GDM1 (cell line): ENCODE measurements at places on chromosomes 6 and 20.

DNA sequence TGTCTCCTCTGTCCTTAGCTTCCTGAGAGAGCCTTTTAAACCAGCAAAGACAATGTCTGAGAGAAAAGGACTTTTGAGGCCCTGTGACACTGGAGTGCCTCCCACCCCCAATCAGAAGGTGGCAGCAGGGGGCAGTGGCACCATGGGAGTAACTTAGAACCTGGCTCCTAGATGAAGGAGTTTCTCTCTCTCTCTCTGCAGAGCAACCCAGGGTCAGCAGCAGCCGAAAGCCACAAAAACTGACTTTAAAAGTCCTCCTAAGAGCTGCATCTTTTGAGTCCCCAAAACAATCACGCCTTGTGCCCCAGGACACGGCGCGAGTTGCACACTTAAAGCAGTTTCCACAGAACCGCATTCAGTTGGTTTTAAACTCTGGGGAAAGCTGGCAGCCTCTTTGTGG is 5.3 kb upstream of the TCP11 start:
- peak; percentile 35 for DNase-seq

DNA sequence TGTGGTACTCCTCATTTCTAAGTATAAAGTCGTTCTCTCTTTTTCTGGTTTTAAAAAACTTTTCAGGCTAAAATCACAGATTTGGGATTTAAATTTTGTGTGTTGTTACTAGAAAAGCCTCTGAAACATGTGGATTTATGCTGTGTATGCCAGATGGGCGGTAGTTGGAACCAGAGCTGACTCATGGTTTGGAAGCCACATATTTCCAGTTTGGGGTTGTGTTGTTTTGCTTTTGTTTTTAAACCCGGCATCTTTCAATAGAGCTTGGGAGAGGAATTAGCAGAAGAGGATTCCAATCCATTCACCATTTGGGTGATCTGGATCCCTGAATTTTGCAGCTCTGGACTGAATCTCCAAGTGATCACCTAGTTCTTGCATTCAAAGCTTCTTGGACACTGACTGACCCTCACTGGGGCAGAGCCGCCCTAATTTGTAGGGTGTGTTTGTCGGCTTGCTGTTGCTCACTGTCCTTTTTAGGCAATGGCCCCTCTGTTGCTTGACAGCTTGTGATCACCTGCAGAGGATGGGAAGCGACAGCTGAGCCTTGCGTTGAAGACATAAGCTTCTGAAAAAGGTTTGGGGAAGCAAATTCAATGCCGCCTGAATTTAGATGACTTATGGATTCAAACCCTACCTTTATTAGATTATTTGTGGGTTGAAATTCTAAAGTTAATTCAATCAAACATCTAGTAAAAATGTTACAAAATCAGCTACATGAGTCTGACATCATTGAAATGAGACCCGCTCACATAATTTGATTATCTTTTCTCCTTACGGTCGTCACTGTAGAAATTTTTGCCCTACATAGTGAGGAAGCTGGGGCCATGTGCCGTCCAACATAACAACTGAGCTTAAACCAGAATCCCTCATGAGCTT is 79.9 kb upstream of the CD83 start:
- DNase-seq: no peak

- DNase-seq: no peak
These were observed at the start of gene OR12D2 for GRCh38 chr6:29395331-29395730. Gene OR12D2, plus strand, starts transcription at chr6:29395631. Its CDS starts 1,069 bp downstream, at chr6:29396700.

DNA sequence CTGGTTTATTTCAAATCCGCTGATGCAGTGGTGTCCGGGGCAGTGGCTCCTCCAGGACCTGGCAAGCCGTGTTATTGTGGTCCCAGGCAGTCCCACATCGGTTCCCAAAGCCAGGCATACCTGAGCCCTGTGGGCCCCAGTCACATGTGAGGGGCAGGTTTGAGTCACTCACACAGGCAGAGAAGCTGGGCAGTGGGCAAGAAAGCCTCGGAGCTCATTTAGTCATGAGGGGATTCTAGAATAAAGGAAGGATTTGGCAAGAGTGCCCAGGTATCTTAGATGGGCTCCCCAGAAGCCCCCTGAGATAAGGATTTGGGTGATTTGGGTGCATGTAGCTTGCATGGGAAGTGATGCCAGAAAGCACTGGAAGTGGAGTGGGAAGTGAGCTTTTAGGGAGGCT is 37.3 kb downstream of the SYNDIG1 start:
- DNase-seq: no peak

- DNase-seq: no peak
These were observed 291.6 kb upstream of the ECI2 start for GRCh38 chr6:4426968-4427367.

- no peak for DNase-seq
These were observed 21.7 kb downstream of the MAP1LC3A start for GRCh38 chr20:34579979-34580940.

DNA sequence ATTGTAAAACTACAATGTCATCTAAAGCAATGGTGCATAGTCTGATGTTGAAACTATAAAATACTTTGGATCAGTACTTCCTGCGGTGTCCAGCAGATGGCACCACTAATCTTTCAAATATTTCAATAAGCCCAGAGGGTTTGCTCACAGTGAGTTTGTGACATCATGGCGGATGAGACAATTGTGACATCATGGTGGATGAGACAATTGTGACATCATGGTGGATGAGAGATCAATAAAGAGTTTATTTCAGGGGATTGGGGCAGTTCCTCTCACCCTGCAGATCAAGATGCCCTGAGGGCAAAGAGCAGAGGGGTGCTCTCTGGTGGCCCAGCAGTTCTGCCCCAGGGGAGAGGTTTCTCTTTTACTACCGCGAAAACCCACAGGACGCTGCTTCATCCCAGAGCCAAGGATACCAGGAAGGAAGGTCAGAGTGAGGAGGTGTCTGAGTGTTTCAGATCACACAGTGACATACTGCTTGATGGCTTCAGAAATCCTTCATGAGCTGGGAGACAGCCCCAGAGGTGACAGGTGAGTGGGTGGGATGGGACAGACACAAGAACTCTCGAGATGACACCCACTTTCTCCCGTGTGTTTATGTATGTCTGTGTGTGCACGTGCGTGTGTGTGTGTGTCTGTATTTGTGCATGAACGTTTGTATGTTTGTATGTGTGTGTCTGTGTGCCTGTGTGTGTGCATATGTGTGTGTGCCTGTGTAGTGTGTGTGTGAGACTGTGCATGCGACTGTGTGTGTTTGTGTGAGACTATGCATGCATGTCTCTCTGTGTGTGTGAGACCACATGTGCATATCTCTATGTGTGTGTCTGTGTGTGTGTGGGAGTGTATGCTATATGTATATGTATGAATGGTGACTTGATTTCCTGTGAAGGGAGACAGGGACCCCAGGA is 7.3 kb upstream of the ULBP2 start:
- DNase-seq: peak; percentile 26

DNA sequence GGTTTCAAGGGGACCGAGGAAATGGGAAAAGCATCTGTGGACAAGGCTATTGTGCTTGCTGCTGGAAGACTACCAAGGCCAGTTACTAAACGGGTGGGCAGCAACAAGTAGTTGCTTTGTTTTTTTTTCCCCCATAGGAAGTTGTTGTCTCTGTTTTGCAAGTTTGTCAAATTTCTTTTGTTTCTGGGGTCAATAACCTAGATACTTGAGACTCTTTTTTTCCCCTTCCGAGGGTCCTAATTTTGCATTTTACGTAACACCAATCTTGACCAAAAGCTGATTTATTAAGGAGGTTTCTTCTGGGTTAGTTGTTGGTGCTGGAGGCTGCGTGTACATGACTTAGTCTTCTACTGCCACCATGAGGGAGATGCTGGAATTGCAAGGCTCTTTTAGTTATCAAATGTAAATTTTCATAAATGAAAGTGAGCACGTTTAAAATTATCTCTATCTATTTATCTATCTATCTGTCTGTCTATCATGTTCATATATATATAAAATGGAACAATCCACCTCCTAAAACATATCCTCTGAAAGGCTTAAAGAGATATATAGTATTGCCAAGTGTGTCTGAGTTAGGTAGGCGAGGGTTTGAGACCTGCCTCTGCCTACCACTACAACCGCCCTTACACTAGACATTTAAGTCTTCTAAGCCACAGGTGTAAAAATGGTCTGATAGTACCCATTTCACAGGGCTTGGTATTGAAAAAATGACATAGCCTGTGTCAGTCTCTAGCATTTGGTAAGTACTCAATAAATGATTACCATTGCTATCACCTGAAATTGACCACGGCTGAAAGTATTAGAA is 60.2 kb downstream of the GCLC start:
- peak; percentile 37 for DNase-seq

GRCh38 chr20:48923149-48923718 is 1.7 kb downstream of the ARFGEF2 start:
- no peak for DNase-seq

- DNase-seq: no peak
These were observed 63.2 kb downstream of the UBR2 start for GRCh38 chr6:42627044-42627443.

DNA sequence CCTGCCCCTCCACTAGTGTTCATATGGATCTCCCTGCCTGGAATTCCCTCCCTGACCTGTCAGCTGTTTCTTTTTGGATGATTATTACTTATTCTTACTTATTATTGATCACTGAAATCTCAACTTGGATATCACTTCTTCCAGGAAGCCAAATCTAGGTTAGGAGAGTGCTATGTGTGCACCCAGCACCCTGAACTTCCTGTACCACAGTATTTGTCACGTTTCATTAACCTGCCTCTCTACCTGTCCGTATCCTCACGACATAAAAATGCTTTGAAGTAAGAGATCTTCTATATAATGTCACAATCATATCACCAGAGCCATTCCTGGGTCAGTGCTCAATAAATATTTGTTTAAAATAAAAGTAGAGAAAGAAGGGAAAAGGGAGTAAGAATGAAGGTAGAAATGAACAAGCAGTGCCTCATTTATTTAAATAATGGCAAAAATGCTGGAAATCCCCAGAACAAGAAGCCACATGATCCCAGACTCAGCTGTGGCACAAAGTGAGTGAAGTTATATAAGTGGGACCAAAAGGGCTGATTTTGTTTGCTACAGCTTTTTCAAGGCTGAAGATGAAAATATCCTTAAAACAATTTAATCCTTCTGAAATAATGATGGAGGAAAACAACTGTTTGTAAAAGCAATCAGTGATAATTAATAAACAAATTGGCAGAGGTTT is 88.0 kb upstream of the MANEA start:
- DNase-seq: no peak

DNA sequence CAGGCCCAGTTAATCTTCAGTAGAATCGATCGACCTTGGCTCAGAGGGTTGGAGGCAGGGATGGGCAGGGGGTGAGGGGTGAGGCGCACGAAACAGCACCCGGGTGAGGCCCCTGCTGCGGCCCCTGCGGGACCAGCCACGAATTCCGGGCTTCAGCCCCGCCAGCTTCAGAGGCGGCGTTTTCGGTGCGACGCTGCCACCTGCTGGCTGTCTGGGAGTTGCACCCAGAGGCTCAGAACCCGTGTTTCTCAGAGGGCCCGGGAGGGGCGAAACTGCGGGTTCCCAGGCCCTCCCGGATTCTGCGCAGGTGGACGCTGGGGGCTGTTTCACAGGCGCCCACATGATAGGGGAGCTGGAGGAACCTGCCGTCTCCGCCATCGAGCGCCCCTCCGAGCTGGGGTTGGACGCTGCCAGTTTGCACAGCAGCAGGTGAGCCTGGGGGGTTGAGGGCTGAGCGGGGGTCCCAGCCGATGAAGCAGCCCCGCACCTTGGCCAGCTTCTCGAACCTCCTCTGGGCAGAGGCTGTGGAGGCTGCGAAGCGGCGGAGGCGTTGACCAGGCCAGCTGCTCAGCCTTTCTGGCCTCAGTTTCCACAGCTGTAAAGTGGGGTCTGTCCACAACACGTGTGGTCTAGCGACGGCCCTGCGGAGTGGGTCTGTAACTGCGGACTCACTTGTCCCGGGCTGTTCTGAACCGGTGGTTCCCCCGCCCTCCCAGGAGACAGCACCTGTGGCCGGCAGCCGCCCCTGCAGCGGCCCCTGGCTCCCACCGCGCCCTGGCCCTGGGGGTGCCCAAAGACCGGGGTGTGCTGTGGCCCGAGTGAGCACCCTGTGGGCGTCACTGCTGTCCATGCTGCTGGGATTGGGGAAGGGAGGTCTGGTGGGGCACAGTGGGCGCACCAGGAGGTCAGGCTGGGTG is 2.5 kb upstream of the BHLHE23 start:
- peak; percentile 73 for DNase-seq

GRCh38 chr6:10556589-10556988 is 35.4 kb downstream of the GCNT2 start:
- no peak for DNase-seq

DNA sequence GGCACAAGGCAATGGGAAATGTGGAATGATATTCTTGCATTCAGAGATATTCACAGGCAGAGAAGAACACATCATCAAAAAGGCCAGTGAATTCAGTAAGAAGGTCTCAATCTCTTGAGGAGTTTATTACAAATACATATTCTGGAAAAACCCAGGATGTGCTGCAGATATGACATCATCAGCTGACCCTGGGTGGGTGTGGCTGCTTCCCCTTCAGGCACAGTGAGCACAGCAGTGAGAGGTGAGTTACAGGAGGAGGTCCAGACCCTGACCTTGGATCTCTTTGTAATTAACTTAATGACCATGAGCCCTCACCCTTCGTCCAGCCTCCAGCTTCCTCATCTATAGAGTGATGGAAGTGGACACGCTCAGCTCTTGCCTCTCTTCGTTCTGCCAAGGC is 147.5 kb upstream of the SYNDIG1 start:
- no peak for DNase-seq

GRCh38 chr6:112680091-112680490 is 333.0 kb downstream of the RFPL4B start:
- DNase-seq: no peak

DNA sequence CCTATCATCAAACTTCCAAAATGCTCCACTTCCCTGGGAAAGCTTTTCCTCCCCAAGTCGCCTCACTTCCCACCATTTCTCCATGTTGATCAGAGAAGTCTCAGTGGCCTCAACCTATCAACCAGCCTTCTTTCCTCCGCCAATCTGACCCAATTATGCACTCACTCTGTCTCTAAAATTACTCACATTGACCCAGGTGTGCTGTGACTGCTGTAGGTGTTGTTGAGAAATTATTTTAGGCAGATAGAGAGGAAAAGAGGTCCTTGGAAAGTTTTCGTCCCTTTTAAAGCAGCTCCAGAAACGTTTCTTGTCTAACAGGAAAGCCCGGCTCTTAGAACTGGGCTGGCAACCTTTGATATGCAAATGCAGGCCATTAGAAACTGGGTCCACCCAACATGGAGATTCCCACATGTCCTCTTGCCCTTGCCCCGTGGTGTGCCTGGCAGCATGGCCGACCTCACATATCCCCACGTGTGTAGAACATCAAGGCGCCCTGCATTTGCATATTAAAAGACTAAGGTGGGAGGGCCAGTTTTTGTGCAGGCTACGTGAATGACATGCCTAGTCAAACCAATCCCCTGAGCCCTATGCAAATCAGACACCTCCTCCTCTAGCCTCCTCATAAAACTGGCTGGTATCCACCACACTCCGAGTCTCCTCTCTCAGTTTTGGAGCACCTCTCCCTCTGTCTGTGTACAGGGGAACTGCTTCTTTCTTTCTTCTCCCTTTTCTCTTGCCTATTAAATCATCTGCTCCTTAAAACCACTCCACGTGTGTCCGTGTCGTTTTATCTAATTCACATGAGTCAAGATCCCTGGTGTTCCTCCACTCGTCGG is 12.9 kb downstream of the IPCEF1 start:
- DNase-seq: no peak
